ENCODE measurements at places on chromosomes 6 and 20. TPM values are rescaled to one million over a fixed set of nuclear protein-coding genes. Genes with fewer than 3 reads are reported as not detected.
A peak's percentile ranks its signal among the peaks of the same experiment; 100 is the strongest.

SHLD1 gene
- 5.1 TPM for total RNA-seq

TBXT gene
- not detected for total RNA-seq

BFSP1 gene
- 3.7 TPM for total RNA-seq

CCDC170 gene
- 0.53 TPM for total RNA-seq

LKAAEAR1 gene
- total RNA-seq = not detected

ABCC10 gene
- total RNA-seq = 37.9 TPM

SPTLC3 gene
- 0.23 TPM for total RNA-seq

GPLD1 gene
- total RNA-seq = not detected

PRPH2 gene
- 0.48 TPM for total RNA-seq

DNA sequence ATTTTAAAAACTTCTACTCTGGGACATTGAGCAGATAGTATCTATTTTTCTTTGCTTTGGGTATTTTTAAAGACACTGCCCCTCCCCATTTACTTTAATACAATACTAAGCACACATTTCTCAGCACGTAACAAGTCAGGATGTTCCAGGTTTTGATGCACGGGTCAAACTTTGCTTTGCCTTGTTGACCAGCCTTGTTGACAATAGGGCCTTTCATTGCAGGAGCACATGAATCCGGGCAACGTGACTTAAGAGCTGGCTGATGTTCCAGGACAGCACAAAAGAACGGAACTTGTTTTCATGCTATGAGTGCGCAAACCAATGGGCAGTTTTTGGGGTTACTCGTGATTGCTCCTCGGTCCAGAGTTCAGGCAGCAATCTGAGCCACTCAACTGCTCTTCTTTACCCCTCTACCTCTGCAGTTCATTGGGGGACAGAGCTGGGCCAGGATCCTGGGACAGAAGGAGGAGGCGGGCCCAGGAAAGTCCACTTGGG, 78.6 kb upstream of the SLC22A16 start:
- DNase-seq = no peak

DNA sequence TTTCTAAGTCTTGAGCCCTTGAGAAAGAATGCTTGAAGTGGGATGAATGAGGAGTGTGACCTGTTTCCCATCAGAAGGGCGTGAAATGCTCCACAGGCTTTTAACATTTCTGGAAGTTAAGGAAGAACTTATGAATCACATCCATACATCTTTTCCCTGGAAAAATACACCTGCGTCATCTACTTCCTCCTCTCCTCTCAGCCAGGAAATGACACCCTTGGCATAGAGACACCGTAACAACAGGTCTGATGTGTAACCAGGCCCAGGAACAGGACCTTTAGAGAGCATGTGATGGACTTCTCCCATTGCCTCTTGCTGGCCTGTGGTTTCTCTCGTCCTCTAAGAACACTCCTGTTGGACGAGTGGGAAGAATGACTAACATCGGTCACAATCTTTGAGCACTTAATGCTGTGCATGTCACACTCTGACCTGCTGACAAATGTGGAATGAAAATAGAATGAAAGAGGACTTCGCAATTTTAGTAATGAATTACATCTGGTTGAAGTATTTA, 28.5 kb upstream of the CITED2 start:
- DNase-seq = peak; percentile 67

DNA sequence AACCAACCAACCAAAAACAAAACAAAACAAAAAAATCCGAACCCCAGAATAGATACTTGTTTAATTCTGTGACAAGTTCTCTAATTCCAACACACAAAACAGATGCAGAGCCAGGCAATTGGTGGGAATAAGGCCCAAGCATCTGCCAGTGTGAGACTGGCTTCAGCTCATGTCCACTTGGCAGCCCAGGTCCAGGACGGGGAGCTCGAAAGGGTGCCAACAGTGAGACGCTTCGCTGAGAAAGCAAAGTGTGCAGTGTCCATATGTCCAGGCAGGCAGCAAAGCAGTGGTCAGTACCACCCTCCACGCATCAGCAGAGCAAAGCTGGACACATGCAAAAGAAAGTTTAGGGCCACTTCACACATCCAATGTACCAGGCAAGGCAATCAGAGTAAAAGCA, 102.9 kb downstream of the RALGAPA2 start:
- no peak for DNase-seq

DNA sequence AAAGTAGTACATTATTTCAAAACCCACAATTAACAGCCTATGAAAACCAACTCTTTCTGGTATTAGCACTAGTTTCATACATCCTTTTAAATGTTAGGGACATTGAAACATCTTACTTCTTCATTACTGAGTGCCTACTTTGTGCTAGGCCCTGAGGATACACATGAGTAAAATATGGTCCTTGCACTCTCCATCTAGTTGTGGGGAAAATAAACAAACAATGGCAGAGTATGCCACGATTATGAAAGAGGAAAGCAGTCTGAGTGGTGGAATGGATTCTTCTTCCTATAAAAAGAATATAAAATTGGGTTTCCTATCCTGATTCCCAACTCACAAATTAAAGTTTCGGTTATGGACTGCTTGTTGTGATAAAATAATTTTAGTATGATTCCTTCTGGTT, 84.9 kb downstream of the ATXN1 start:
- DNase-seq = no peak

DNA sequence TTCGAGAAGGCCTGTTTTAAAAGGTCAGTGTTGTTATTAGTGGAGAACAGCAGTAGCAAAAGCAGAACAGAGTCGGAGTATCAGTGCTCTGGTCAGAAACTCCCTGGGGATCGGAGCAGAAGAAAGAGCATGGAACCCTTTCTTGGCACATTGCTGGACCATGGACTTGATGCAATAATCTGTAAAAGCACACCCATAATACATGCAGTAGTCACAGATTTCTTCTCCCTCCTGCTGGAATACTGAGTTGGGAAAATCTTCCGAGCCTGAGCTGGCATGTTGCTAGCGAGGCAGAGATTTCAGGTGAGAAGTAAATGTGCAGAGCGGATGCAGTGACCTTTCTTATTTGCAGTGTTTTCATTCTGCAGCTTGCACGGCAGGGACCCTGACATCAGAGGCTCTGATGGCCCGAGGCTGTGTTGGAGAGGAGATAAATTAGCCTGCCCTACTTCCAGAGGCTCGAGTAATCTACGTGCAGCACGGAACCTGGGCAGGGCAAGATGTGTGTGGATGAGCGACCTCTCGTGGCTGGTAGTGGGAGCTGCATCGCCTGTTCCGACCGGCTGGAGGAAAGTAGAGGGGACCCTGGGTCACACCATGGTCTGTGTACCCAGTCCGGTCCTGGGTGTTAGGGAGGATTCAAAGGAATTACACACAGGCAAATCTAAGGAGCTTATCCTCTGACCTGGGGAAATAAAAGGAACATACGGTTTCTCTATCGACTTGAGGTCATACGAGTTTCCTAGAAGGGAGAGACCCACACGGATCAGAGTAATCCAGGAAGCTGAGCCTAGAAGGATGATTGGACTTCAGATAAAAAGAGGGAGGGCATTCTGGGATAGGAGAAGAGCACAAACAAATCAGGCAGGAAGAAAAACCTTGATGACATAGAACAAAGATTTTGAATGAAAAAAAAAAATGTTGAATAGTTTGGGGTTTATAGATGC, 137.0 kb upstream of the STMND1 start:
- peak; percentile 66 for DNase-seq

DNA sequence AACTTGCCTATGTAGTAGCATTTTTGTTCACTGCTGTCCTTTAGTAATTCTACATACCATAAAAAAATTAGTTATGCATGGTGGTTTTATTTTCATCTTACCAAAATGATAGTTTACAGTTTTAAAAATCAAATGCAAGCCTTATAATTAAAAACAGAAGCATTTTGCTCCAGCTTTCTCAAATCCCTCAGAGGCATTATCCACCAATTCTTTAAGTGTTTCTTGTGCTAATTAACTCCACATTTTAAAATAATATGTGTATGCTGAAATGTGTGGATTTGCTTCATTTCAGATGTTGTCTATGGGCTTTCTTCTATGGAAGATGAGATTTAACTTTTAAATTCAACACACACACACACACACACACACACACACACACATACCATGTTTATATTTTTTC, 49.3 kb downstream of the PCSK2 start:
- DNase-seq = no peak

DNA sequence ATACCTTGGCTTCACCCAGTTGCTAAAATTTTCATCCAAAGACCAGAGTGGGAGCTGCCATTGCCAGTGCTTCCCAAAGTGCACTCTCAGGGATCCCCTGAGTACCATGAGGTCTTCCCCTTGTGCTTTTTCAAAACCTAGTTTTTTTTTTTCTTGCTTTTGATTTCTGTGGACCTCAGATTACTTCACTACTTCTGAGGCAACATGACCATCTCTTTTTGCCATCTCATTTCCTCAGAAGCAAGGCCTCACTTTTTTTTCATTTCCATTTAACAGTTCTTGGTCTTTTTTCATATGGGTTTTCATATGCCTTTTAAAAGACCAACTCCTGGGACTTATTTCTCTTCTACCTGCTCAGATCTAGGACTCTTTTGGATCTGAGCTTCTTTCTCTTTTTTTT, 64.1 kb upstream of the MMS22L start:
- no peak for DNase-seq

- no peak for DNase-seq
These were observed 45.4 kb upstream of the DTNBP1 start for GRCh38 chr6:15708231-15708630.

GRCh38 chr6:87913974-87914373, 133.7 kb upstream of the SPACA1 start:
- DNase-seq = no peak

Data from endothelial cell of umbilical vein (primary cell).